Mesenteric fat pad (tissue), 1 donor: ENCODE measurements at places on chromosomes 7 and 10. TPM values are rescaled to one million over a fixed set of nuclear protein-coding genes. Genes with fewer than 3 reads are reported as not detected.
A peak's percentile ranks its signal among the peaks of the same experiment; 100 is the strongest.

- no peak for DNase-seq
These were observed 64.0 kb upstream of the TRIM8 start for GRCh38 chr10:102580230-102580629.

DNA sequence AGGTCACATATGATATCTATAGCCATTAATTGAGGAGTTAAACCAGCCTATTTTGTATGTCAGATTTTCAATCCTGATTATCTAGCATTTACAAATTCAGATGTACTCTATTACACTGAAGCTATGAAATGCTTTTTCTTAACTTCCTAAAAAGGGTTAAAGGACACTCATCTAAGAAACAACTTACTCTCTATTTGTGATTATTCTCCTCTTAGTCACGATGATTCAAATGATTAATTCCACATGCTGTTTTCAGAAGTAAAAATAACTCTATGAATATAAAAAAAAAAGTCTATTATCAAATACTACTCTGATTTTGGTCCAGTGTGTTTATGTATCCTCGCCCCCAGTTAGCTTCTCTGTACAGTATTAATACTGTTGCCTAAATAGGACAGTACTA is 1199.9 kb downstream of the GATA3 start:
- no peak for DNase-seq

DNA sequence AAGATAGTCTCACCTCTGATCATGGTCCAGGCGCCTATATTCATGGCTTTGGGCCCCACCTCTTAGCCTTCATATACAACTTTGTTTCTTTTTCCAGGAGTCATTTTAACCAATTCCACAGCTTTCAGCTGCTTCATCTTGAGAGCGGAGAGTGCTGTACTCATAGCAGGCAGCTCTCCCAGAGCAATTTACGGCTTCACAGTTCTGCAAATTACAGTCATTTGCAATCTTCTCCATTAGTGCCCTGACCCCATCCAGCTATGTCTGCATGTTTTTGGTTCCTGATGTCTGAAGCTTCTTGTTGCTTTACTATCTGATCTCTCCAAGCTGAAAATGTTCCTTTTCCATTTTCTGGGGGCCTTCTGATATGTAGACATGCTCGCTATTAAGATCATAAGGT is 18.0 kb upstream of the MEST start:
- no peak for DNase-seq

Gene SORBS1
- total RNA-seq = 854 TPM

GRCh38 chr10:71006506-71006905 is 118.1 kb upstream of the PCBD1 start:
- no peak for DNase-seq

DNA sequence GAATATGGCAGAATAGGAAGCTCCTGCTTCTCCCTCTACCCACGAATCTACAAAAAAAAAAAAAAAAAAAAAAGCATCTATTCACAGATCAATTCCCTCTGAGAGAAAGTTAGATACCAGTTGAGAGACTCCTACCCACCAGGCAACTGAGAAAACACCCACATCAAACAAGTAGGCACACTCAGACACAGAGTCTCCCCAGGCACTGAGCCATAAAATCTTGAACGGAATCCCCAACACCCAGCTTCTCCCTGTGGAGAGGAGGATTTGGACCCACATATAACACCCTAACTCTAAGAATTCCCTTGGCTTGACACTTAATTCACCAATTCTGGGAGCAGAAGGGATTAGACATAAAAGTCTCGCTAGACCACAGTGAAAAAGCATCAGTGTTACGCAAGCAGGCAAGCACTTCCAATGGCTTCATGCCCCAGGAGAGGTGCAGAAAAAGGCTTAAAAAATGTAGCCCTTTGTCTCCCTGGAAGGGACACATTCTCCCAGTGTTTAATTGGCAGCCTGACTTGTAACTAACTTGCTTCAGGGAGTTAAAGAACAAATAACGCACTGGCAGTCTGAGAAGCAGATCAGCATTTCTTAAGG is 192.2 kb downstream of the ELAPOR2 start:
- DNase-seq = no peak

- peak; percentile 43 for DNase-seq
These were observed 14.4 kb downstream of the PROSER2 start for GRCh38 chr10:11837372-11838161.

Gene GNAT3
- total RNA-seq = not detected

- DNase-seq = no peak
These were observed 58.6 kb downstream of the PLXDC2 start for GRCh38 chr10:19874791-19875190.

- no peak for DNase-seq
These were observed 224.3 kb downstream of the MDFIC start for GRCh38 chr7:115146148-115146547.

DNA sequence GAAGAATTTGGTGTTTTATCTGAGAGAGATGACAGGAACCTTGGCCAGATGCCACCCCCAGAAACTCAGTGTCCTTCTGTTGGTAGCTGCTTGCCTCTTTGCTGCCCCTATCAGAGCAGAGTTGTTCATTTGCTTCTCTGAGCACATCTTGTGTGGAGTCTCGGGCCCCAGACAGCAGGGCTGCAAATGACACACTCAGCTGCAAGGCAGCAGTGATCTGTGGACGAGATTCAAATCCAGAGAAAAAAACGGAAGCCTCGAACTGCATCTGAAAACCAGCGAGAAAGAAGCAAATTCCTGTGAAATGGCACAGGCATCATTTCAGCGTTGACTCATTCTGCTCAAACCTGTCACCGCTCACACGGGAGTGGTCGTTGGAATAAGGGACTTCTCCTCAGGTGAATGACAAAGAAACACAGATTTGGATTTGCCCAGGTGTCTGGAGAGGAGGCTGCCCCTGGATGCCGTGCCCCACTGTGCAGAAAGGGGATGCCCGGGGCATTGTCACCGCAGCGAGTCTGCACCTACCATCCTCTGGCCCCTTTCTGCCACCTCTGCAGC is 144.7 kb downstream of the PFKFB3 start:
- DNase-seq = no peak

- DNase-seq = no peak
These were observed 104.9 kb downstream of the KMT2E start for GRCh38 chr7:105118612-105119600.

DNA sequence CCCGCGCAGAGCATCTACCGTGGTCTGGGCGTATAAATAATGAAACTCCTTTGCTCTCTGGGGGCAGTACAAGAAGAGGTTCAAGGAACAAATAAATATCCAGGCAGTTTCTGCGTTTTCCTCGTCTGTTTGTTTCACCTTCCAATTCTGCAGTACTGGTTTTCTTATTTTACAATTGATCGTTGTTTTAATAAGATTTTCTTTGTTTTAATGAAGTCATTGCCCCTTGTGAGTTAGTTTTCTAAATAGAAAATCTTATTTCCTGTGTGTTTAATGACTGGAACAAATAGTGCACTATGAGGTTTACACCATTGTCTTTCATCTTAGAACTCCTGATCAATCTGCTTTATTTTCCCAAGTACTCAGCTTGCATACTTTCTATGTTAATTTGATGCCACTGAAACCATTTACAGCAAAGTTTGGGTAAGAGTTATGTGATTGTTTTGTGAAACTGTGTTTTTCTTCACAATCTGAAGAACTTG is 1.2 kb downstream of the PLEKHA1 start:
- DNase-seq = no peak

- DNase-seq = no peak
These were observed 183.1 kb downstream of the GPAM start for GRCh38 chr10:112000466-112000865.

- no peak for DNase-seq
These were observed 382.5 kb upstream of the KIAA1217 start for GRCh38 chr10:23826421-23826820.

GRCh38 chr10:33065111-33065510 is 107.1 kb upstream of the ITGB1 start:
- DNase-seq = no peak

GRCh38 chr10:89566095-89566950 is 30.9 kb upstream of the SLC16A12 start:
- DNase-seq = no peak

DNA sequence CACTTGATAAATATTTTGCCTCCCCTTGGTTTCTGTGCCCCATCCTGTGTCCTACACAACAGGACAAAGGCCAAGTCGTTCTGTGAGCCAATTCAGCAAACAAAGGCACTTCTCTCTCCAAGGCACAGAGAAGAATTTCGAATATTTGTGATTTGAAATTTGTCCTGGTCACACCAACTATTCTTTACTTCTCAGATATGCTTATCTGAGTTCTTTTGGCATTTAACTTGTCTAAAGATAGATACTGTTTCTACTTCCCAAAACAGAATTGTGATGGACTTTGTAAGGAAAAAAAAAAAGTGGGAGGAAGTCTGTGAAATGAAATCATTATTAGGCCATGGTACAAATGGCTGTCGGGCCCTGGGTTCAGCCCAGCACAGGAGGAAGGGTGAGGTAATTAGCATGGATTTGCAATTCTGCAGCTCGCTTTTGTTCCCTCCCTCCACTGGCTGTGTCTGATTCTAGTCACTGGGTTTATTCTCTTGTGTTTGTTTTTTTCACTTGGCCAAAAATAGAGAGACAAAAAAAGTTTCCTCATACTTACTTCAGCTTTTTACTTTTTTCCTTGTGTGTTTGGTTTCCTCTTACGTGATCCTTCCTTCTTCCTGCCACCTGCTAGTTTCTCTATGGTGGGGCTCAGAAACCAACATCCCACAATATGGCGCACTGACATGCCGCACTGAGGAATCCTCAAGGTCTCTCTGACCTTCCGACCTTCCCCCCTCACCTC is 108.2 kb upstream of the MKLN1 start:
- DNase-seq = no peak

DNA sequence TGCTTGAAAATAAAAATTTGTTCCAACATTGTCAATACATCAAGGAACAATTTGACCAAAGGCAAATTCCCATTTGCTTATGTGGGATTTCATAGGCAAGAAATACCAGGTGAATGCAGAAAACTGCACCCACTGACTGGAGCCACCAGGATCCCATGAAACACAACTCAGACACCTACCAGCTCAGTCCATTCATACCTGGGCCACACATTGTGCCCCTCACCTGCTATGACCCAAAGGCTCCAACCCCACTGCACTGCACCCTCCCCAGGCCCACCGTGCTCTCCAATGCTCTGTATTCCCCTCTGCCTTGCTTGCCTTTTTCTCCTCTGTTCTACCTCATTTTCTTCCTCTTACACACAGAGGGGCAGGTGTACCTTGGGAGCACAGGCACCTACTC is 5.3 kb downstream of the NCAPG2 start:
- no peak for DNase-seq

- DNase-seq = no peak
These were observed 145.9 kb upstream of the WNT16 start for GRCh38 chr7:121182902-121183301.

- no peak for DNase-seq
These were observed 17.1 kb downstream of the MBL2 start for GRCh38 chr10:52755297-52756062.
